SW 1271 (cell line): ENCODE measurements at places on chromosomes 5 and 9.

- no peak for DNase-seq
Measured at GRCh38 chr9:123322273-123323195, 33.5 kb upstream of the CRB2 start.

- no peak for DNase-seq
Measured at GRCh38 chr5:97074859-97075489, 67.4 kb downstream of the LIX1 start.

DNA sequence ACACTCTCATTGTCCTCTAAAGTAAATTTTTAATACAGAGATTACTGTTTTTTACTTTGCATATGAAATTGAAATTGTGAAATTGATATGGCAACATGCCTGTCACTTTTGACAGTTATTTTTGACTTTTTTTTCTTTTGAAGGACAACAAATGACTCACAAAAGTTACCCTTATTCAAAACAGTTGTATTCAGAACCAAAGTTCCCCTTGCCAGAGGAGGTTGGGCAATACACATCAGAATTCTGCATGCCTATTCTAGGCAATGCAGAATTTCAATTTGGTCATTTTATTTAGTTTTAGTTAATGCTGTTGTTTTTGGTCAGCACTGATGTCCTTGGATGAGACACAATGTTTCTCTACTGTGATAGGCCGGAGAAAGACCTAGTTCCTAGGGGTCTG is 299.1 kb upstream of the PRR16 start:
- DNase-seq = no peak

DNA sequence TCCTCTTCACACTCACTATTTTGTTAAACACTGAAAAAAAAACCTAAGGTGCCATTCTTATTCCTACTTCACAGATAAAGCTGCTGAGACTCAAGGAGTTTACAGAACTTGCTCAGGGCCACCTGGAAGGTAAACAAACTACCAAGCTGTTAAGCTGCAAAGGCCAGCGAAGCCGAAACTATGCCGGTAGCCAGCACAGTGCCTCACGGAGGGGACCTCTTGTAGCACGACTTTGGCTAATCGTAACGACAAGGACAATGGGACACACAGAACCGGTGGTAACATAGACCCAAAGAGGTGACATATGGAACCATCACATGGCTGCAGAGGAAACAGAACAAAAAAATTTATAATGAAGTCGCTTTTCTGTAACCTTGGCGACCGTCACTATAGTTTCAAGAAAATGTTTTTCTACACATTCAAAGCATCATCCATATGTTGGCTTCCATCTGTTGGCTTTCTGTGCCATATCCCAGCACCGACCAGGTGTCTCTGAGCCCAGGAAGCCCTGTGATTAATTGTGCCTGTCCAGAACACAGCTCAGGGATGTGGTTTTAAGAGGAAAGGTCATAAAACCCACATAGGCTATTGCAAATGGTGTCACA is 60.3 kb downstream of the S1PR3 start:
- DNase-seq = no peak

- DNase-seq = no peak
Measured at GRCh38 chr5:67543720-67544270, 347.2 kb upstream of the CD180 start.

GRCh38 chr5:175840050-175840841 is 31.1 kb upstream of the CPLX2 start:
- no peak for DNase-seq

DNA sequence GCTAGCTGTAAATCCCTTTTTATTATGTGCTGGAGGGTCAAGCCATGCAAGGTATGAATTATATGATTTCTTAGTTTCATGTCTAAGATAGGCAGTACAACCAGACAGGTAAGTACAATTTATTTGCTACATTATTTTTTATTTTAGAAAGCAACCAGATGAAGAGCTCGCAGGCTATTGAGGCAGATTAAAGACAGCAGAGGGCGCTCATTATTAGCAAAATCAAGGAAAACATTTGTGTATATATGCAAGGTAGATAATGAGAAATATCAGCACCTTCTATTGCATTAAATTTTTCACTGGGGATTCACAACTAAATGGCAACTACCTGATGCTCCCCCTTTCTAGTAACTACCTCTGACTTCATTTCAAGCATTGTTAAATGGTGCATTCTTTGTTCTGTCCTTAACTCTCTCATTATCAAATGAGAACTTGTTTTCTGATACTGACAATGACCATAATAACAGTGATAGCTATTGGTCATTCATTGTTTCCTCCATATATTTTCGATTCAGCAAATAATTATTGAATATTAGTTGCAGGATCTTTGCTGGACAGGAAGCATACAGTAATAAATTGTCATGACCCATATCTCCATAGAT is 8.6 kb downstream of the SCGB3A2 start:
- DNase-seq = peak; percentile 56

DNA sequence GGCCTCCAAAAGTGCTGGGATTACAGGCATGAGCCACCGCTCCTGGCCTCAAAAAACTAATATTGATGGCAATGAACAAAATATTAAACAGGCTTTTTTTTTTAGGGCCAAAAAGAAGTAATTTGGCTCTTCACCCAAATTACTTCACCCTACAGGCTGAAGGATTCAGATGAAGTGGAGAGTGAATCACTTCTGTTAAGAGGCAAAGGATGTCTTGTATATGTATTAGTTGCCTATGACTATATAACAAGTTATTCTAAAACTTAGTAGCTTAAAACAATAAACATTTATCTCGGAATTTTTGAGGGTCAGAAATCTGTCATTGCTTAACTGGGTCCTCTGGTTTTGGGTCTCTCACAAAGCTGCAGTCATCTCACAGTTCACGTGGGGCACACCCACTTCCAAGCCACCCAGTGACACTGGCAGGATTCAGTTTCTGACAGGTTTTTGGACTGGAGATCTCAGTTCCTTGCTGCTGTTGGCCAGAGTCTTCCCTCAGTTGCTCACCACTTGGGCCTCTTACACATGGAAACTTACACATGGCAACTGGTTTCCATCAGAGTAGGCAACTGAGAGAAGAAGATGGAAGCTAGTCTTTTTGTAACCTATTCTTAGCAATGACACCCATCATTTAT is 66.7 kb downstream of the IQGAP2 start:
- no peak for DNase-seq

- no peak for DNase-seq
Measured at GRCh38 chr5:113063927-113064326, 87.3 kb downstream of the DCP2 start.

GRCh38 chr5:83608122-83608521 is 112.5 kb downstream of the HAPLN1 start:
- DNase-seq = peak; percentile 47

DNA sequence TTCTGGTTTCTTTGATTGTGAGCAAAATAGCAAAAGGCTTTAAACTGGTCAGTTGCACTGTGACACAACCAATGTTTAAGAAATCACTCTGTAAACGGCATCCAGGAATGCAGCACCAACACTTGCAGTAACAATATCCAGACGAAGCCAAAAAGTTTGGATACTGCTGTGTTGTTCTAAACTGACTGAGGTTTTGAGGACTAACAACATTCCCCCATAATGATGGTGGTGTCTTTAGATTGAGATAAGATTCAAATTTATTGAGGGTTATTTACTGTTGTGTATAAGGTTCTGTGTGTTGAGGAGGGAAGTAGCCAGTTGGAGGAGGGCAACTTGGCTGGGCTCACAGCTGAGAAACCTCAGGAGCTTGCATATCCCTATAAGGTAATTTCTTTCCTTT is 353.6 kb downstream of the BNC2 start:
- DNase-seq = no peak

GRCh38 chr9:70488098-70488792 is 73.8 kb upstream of the KLF9 start:
- DNase-seq = no peak
